ENCODE measurements at places on chromosomes 7 and 10.

DNA sequence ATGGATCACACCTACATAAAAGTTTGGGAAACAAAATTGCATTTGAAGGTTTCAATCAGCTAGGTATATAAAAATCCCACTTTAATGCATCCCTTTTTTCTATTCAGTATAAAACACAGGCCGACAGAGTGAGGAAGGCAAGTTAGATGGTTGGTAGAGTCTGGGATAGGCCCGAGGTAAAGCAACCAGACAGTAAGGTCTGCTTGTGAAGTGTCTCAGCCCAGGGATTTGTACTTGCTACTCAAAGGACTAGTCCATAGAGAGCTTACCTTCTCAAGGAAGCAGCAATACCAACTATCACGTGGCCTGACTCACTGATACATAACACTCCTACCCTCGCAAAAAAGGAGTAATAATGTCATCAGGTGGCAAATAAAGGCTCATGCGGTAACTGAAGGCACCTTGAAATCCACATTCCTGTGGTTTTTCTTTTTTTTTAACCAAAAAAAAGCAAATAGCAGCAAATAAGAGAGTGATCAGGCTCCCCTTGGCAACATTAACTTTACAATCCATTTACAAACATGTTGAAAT lies 56.2 kb upstream of the ATP6V0A4 start:
- DNase-seq, result no peak

DNA sequence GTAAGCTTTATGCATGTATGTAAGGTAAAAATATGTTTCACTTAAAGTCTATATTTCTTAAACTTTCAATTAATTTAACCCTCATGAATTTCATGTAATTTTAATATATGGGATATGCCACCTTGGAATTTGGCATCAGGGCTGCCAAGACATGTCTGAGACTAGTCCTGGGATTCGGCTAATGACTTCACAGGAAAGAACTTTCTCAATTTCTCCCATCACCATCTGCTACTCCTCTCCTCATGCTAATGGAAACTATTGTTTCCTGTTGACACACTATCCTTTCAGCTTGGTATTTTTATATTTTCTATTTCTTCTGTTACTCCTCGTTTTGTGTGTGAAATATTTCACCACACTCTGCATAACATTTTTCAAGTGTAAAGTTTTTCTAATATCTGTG lies 205.9 kb downstream of the ARL4A start:
- DNase-seq, result no peak

GRCh38 chr7:101243646-101244374 lies 1.1 kb downstream of the FIS1 start:
- DNase-seq, result no peak

DNA sequence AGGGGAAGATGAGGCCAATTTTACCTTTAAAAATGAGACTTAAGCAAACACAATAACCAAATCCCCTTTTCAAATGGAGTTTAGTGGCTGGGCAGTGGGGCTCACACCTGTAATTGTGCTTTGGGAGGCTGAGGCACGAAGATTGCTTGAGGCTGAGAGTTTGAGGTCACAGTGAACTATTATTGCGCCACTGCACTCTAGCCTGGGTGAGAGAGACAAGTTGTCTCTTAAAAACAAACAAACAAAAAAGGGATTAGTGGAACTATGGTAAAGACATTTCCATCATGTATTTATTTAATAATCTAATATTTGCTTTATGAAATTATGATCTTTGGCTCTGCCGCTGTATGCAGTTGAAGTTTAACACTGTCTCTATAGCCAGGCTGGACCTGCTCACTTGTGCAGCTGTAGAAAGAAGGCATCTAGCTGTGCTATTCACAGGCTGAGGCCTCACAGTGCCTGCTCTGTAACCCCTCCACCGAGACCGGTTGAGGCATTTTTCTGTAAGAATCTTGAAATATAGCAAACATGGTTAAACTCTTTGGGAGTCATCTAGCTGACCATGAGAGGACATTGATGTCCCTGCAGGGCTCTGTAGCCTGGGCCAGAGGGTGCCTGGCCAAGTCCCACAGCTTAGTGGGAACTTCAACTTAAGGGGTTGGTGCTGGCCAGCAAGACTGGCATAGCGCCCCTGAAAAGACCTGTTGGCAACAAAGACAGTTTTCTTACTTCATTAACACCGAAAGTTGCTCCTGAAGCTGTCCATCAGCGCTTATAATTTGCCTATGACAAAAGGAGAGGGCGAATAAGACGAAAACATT lies 131.8 kb downstream of the BMPER start:
- DNase-seq, result no peak

DNA sequence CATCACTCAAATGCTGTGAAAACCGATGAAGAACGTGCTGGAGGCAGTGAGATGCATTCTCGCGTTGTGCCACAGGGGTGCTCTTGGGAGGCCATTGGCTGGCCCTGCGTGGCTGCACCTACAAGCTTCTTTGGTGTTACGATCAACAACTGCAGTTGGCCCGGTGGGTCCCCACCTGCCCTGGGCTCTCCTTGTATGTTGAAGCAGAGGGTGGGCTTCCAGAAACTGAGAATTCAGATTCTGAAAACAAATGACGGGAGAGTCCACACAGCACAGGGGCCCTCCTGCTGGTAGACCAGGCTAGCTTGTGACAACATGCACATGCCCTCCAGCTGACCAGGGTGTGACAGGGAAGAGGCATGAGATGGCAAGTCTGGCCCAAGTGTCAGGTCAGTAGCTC lies 23.7 kb upstream of the DDC start:
- DNase-seq, result no peak

- DNase-seq, result no peak
Observed at GRCh38 chr10:47286591-47287315, 13.2 kb upstream of the GDF10 start.

DNA sequence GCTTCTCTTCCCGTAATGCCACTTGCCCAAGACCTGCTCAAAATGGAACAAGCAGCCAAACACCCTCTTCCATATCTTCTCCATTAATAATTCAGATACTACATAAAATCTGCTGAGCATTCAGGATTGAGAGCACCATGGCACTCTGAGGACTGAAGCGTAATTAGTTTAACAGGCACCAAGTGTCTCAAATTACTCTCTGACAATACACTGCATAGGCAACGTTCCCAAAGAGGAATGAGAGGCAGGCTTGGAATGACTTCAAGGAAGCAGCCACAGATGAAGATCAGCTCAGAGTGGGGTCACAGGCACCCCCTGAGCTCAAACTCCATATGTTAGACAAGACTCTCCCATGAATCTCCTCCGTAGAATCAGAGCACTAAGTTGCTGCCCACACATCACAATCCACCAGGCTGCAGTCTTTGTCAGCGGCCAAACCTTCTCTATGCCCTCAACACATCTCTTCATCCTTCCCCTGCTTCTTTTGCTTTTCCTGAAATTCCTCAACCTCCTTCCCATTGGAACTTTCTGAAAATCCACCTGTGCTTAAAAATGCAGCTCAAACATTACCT lies 4.7 kb upstream of the ABLIM1 start:
- DNase-seq, result no peak

DNA sequence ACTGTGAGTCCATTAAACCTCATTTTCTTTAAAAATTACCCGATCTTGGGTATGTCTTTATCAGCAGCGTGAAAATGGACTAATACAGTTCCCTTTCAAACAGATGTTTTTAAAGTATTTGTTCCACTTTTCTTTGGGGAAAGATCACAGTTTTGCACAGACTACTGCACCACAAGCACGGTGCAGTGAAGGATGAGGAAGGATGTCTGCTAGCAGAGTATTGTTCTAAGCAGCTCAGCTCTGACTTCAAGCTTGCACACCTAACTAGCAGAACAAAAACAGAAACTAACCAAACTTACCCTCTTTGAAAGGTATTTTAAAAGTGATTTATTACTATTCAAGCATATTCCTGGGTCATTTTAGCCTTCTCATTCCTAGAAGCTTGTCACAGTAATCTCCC lies 20.0 kb downstream of the THNSL1 start:
- no peak for DNase-seq

DNA sequence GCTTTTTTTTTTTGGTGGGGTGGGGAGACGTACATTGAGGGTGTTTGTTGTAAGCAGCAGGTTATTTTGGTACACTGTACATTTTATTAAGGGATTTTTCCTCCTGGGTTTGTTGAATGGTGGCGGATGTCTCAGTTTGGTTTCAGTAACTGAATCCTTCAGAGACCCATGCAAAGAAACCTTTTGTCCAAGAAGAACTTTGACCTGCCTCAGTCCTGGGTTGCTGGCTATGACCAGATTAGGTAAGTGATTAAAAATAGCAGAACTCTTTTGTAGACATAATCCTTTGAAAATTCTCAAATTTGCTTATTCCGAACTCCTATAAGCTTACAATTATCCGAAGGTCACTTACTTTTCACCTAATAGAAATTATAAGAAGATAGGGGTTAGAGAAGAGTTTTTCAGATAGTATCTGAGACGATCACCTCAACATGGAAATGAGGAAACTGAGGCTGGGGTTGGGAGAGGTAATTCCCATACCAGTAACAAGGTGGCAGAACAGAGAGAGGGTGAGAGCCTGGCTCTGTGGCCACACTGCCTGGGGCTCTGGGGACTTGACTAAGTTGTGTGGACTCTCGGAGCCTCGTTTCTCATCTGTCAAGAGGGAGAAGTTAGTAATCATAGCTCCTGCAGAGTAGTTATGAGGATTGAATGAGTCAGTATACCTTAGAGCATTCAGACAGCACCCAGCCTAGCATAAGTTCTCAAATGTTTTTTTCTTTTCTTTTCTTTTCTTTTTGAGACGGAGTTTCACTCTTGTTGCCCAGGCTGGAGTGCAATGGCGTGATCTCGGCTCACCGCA lies 87.4 kb downstream of the CCNY start:
- DNase-seq, result no peak

- no peak for DNase-seq
Observed at GRCh38 chr7:131552053-131552452, 4.4 kb downstream of the PODXL start.

- no peak for DNase-seq
Observed at GRCh38 chr7:158702944-158703343, 1.7 kb downstream of the NCAPG2 start.

DNA sequence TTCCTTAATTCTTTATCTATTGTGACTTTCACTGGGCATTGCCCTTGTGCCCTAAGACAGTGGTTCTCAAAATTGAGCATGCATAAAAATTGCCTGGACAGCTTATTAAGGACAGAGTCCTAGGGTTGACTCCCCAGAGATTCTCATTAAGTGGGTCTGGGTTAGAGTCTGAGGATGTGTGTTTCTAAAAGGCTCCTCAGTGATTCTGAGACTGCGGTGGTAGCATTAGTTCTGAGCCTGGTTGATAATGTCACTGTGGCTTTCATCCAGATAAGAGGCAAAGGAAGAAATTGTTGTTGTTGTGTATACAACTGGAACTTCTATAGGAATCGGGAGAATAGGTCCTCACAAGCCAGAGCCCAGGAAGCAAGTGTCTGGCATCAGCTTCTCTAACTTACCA lies 1.3 kb downstream of the IFIT2 start:
- DNase-seq, result no peak

GRCh38 chr7:131681961-131682360 lies 125.5 kb upstream of the PODXL start:
- no peak for DNase-seq

DNA sequence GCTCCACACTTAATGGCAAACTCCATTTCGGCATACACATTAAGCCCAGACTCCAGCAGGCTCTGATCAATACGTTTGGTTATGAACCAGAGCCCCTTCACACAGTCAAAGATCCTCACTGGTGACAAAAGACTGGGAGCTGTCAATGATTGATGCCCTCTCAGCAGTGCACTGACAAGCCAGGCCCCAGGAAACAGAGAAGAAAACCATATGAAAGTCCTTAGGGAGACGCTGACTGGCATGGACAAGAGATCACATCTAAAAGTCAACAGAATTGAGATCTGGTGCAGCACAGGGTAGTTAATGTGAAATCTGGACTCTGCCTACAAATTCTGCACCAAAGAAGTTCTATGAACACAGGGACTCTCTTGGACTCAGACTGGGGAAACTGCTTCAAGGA lies 600.9 kb upstream of the NRP1 start:
- DNase-seq, result no peak

GRCh38 chr7:83410989-83411591 lies 237.8 kb downstream of the SEMA3E start:
- peak; percentile 10 for DNase-seq

- DNase-seq, result no peak
Observed at GRCh38 chr7:55557666-55558188, 14.6 kb downstream of the VOPP1 start.

GRCh38 chr7:120110169-120110568 lies 162.8 kb upstream of the KCND2 start:
- no peak for DNase-seq

DNA sequence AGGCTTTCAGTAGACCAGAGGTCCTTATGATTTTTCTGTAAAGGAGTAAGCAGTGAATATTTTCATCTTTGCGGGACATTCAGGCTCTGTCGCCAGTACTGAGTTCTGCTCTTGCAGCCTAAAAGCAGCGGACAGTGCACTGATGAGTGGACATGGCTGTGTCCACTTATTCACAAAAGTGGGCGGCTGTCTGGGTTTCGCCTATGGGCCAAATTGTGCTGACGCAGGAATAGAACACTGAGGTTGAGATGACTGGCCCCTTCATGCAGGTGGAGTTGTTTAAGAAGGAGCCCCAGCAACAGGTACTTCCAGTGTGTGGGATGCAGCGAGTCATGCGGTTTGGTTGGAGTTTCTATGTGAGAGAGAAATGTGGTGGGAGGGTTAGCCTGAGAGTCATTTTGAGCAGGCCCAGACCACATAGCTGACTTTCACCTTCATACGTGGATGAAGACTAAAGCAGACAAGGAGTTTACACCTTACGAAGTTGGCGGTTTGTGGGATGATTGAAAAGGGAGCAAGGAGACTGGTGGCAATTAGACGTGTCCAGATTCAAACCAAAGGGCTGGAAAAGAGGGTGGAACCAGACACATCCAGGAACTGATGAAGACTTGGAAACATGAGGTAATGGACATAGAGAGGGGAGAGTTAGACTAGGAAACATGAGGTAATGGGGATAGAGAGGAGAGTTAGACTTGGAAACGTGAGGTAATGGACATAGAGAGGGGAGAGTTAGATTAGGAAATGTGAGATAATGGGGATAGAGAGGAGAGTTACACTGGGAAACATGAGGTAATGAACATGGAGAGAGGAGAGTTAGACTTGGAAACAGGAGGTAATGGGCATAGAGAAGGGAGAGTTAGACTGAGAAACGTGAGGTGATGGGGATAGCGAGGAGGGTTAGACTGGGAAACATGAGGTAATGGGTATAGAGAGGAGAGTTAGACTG lies 38.2 kb downstream of the WDR37 start:
- no peak for DNase-seq

GRCh38 chr7:54179321-54180029 lies 362.7 kb upstream of the VSTM2A start:
- DNase-seq, result no peak

GRCh38 chr7:84138411-84138810 lies 56.2 kb downstream of the SEMA3A start:
- no peak for DNase-seq

- no peak for DNase-seq
Observed at GRCh38 chr10:84047258-84048010, 91.9 kb upstream of the GHITM start.
